SK-N-SH (cell line): ENCODE measurements at places on chromosomes 11 and 22.

DNA sequence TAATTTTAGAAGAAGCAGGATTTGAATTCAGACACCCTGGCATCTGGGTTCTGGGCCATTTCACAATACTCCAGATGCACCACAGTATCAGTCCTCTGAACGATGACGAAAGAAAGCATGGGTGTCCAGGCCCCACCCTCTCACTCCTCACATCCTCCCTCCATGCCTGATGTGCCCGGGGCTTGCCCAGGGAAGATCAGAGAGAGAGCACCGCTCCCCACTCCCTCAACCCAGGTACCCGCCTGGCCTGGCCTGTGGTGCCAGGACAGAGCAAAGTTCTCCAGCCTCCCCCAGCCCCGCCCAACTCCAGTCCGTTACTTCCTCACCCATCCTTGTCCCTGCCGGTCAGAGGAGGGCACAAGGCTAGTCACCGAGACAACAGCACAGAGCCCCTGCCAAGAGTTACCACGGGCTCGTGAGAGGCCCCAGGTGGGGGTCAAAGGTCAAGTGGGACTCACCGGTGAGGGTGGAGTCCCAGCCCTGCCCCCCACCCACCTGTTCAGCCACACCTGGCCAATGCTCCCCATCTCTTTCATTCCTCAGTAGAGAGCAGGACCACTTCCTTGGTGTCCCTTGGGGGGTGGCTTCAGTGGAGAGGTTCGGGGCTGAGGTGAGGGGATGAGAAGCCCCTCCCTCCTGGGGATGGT is 8.1 kb downstream of the BCL9L start:
- DNase-seq, result no peak

GRCh38 chr11:119318240-119319135 is 1.6 kb upstream of the MCAM start:
- DNase-seq, result peak; percentile 47

GRCh38 chr22:46198274-46198673 is 47.9 kb downstream of the PPARA start:
- DNase-seq, result no peak

DNA sequence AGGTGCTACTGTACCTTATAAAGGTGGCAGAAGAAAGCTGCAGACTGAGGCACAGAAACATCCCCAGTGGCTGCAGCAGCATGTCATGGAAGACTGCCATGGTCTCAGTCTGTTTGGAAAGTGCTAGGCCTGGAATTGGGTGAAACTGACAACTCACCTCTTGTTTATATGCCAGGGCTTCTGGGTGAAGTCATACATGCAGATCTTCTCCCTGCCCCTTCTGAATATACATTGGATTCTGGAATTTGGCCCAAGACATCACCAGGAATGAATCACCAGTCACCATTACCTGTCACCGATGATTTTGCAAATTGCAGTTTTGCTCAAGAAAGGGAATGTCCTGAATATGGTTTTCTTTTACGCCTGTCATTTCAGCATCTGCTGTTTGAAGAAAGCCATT is at the start of gene PLET1:
Gene PLET1, minus strand, starts transcription at position 371 of the 400 bp plus-strand sequence. Its CDS starts 271 bp downstream, at position 100.
- DNase-seq, result no peak
